ENCODE measurements at places on chromosomes 7 and 10.
A peak's percentile ranks its signal among the peaks of the same experiment; 100 is the strongest.

- peak; percentile 64 for DNase-seq
Observed at GRCh38 chr7:11835260-11835659, 3.3 kb upstream of the THSD7A start.

DNA sequence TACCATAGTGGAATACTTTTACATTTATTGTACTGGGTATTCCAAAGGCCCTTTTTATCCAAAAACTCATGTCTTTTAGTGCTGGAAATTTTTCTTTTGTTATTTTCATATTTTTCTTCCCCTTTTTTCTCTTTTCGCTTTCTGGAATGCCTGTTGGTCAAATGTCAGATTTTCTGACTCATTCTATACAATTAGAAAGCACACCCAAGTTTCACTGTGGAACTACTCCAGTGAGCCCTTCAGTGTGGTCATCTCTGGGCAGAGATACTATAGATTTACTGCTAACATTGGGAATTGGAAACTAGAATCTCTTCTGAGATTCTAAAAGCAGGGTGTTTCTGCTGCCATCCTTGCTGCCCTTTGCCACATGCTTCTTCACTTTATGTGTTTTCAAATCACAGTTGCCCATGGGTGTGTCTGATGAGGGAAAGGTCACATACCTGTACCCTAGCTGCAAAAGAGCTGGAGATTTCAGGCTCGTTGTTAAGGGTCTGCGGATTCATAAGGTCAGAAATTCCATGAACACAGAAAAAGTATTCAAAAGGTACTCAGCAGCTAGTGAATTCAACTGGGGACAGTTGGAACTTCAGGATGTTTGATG lies 5.6 kb upstream of the WASL start:
- no peak for DNase-seq

- peak; percentile 4 for DNase-seq
Observed at GRCh38 chr10:110274647-110275046, 30.1 kb downstream of the SMNDC1 start.

GRCh38 chr10:1251769-1252168 lies 195.6 kb downstream of the WDR37 start:
- no peak for DNase-seq

DNA sequence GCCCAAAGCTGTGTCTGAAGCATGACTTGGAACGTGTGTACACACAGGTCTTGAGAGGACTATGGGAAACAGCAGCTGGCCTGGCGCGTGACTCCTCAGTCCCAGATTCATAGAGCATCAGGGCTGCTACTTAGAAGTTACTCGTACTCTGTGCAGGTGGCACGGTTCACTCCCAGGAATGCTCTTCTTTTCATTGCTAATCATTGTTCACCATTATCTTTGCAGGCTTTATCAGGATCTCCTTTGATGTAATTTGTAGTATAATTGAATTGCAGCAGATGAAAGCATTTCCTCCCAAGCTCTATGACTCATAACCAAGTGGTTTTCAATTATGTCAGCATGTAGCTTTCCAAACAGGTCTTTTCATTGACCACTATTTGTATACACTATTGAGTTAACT lies 938.9 kb downstream of the NRG3 start:
- DNase-seq, result peak; percentile 83

DNA sequence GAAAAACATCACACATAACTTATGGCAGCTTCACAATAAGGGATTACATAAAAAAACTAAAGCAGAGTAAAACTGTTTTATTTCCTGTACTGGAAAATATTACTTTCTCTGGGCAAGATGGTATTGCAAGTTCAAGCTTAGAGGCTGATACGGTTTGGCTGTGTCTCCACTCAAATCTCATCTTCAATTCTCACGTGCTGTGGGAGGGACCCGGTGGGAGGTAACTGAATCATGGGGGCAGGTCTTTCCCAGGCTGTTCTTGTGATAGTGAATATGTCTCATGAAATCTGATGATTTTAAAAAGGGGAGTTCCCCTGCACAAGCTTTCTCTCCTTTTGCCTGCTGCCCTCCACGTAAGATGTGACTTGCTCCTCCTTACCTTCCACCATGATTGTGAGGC lies 5.1 kb upstream of the LRRC27 start:
- no peak for DNase-seq

- DNase-seq, result peak; percentile 2
Observed at GRCh38 chr10:33355274-33355673, 20.8 kb upstream of the NRP1 start.

DNA sequence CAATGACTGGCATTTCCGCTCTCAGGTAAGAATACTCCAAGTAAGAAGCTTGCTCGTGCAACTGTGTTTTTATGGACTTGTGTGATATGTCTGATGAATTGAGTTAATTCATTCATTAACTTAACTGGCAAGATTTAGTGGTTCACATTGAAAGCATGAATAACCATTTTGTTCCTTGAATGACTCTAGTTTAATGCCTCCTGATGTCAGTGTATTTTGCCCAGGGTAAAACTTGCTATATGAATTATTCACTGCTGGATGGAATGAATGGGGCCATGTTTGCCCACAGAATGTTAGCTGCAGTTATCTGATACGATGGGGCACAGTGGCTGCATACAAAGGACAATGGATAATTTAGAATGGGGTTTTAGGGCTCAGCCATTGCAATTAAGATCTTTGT lies 124.1 kb downstream of the ZNF365 start:
- DNase-seq, result no peak

DNA sequence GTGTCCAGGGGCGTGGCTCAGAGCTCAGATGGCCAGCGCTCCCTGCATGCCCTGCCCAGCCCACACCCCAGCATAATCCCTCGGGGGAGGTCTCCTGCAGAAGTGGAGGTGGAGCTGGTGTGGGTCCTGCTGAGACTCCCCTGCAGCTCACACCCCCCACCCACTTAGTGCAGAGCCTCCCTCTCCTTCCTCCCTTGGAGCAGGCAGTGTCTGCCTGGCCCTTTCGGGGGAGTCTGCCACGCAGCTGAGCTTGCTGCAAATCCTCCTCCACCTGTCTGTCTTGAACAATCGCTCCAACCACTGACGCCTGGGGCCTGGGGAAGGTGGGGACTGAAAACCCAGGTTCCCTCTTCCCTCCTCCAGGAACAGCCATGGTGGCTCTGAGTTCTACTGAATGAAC lies 219.7 kb upstream of the PPP2R2D start:
- DNase-seq, result no peak

DNA sequence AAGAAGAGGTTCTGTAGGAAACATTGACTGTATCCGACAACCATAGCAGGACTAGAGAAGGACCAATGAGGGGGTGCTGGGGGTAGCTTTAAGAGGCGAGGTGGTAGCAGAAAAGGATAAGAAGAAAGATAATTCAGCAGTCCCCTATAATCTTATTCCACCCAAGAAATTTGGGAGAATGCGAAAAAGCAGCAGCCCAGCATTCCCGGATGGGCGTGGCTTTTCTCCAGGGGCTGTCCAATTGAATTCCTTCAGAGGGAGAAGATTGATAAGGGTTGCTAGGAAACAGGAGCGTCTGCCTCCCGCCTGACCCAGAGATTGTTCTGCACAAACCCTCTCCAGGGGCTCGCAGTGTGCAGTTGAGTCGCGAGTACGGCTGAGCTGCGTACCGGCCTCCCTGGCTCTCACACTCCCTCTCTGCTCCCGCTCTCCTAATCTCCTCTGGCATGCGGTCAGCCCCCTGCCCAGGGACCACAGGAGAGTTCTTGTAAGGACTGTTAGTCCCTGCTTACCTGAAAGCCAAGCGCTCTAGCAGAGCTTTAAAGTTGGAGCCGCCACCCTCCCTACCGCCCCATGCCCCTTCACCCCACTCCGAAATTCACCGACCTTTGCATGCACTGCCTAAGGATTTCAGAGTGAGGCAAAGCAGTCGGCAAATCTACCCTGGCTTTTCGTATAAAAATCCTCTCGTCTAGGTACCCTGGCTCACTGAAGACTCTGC lies at the start of gene GRM3:
GRM3 (plus strand) TSS at position 349 of the 721 bp plus-strand sequence. CDS start 121,237 bp downstream, outside the sequence.
- DNase-seq, result peak; percentile 66

- DNase-seq, result no peak
Observed at GRCh38 chr10:48248462-48248861, 26.0 kb downstream of the FRMPD2 start.

DNA sequence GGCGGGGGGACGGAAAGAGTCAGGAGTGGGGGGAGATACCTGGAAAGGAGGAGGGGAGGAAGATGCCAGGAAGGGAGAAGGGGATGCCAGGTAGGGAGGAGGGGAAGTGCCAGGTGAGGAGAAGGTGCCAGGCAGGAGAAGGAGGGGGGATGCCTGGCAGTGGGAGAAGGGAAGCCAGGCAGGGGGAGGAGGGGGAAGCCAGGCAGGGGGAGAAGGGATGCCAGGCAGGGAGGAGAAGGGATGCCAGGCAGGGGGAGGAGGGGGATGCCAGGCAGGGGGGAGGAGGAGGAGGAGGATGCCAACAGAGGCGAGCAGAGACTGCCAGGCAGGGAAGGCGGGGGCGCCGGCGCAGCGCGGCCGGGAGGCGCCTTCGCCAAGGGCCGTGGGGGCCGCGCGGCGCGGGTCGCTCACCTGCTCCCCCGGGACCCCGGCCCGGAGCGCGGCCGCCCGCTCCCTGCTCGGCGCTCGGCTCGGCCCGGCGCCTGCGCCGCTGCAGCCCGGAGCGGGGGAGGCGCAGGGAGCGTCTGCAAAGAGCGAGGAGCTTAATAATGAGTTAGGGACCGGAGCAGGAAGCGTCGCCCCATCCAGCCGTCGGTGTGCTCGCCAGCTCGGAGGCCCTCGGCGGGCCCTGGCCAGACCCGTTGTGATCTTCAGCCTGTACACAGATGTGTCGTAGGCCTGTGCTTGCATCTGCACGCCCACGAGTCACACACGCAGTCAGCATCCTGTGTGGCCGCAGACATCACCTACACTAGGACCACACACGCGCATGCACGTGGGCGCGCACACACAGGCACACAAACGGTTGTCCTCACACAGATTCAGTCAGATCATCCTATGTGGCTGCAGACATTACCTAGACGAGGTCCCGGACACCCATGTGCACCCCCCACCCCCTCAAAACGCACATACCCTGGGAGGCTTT lies 28.4 kb upstream of the SMARCD3 start:
- DNase-seq, result peak; percentile 84

GRCh38 chr7:117347962-117348672 lies 25.3 kb upstream of the WNT2 start:
- no peak for DNase-seq

DNA sequence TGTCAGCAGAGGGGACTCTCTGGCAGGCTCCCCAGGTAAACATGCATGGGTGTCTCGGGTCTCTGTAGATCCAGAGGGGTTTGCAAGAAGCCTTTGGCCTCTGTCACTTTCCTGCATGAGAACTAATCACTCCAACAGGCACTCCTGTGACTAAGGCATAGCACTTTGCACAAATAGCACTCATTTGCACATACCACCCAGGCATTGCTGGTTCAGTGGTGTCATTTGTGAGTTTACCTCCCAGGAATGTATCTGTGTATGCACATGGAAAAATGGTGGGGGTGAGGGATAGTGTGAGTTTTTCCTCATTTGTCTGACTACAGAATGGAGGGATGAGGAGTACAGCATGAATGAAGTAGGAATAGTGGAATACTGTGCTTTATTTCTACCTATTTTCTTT lies 39.5 kb downstream of the CNNM1 start:
- no peak for DNase-seq

DNA sequence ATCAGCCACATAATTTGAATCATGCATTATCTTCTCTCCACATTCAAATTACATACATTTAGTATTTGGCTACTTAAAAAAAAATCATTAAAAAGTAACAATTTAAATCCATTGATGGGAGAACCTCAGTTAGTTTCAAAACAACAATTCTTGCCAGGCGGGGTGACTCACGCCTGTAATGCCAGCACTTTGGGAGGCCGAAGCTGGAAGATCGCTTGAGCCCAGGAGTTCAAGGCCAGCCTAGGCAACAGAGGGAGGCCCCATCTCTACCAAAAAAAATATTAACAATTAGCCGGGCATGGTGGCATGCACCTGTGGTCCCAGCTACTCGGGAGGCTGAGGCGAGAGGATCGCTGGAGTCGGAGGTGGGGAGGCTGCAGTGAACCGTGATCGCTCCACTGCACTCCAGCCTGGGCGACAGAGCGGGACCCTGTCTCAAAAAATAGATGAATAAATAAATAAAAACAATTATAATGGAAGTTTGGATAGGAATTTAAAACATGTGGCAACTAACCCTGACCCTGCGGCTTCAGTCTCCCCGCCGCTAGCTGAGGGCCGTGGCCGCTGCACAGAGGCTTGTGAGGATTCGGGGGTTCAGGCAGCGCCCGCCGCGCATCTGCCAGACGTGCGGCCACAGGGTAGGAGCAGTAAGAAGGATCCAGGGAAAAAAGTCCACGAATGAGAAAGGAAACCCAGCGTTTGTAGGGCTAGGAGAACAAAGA lies 1.1 kb upstream of the CSGALNACT2 start:
- DNase-seq, result no peak

DNA sequence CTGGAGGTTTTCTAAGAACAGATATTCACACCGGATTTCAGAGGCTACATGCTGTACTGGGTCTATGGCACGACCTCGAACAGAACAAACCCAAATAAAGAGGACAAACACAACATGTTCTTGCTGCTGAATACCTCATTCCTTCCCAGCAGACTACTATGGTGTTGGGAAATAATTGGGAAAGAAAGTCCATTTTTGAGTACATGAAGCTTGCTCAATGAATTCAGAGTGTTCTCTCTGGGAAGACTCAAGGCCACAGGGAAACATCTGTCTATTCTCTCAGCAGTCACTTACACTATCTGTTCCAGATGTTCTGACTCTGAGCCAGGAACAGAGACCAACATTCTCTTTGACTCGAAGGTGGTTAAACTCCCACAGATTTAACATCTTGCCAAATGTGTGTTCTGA lies 30.9 kb downstream of the LAMB1 start:
- no peak for DNase-seq

DNA sequence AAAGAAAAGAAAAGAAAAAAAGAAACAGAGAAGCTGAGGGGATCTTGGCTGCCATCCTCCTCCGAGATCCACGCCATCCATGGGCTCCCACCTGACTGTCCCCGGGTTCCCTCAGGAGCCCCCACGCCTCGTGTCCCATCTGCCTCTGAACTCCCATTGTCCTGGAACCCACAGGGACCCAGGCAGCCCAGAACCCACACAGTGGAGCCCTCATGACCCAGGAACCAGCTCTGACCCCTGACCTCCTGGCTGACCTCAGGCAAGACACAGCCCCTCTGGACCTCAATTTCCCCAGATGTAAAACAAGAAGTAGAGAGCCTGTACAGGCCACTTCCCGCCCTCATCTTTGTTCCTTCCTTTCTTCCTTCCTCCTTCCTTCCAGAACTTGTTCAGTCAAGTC lies 40.4 kb downstream of the RASGEF1A start:
- DNase-seq, result no peak

GRCh38 chr10:55183993-55184392 lies 383.0 kb upstream of the PCDH15 start:
- DNase-seq, result no peak

GRCh38 chr10:24869354-24870015 lies 82.9 kb downstream of the PRTFDC1 start:
- peak; percentile 5 for DNase-seq

GRCh38 chr7:156141941-156142340 lies 329.7 kb upstream of the SHH start:
- no peak for DNase-seq

GRCh38 chr10:89589101-89589720 lies 53.8 kb upstream of the SLC16A12 start:
- DNase-seq, result no peak

- no peak for DNase-seq
Observed at GRCh38 chr7:110947408-110947807, 143.5 kb upstream of the LRRN3 start.

All from NCI-H69 (cell line).